GM12865 (cell line): ENCODE measurements at places on chromosomes 2 and 18.
A peak's percentile ranks its signal among the peaks of the same experiment; 100 is the strongest.

DNA sequence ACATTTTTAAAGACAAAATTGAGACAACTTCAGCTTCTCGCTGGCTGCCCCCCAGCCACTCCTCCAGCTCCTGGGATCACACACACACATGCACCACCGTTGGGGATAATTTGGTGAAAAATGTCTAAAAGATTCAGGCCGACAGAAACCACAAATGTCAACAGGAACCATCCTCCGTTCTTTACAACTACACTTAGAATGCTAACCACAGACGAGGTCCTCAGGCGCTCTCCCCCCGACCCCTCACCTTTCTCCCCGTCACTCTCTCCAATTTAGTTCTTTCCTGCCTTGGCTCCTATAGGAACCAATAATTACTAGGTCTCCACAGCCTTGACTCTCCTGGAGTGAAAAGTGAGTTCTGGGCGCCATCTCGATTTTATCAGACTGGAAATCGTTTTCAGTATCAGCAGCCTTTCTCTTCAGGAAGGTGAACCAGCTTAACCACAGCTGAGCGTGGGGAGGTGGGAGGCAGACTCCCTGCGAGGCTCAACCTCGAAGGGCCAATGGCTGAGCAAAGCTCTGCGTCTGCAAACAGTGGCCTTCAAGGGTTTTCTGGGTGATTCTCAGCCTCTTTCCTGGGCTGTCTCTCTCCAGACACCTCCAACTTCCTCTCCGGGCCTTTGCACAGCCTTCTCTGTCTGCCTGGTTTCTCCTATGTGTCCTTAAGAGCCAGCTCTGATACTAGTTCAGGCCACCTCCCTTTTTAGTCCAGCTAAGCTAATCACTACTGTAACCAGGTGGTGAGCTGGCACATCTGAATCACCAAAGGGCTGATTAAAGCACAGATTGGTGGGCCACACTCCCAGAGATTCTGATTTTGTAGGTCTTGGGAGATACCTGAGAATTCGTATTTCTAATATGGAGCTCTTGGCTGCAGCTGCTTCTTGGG, 115.7 kb upstream of the COPS8 start:
- no peak for DNase-seq

DNA sequence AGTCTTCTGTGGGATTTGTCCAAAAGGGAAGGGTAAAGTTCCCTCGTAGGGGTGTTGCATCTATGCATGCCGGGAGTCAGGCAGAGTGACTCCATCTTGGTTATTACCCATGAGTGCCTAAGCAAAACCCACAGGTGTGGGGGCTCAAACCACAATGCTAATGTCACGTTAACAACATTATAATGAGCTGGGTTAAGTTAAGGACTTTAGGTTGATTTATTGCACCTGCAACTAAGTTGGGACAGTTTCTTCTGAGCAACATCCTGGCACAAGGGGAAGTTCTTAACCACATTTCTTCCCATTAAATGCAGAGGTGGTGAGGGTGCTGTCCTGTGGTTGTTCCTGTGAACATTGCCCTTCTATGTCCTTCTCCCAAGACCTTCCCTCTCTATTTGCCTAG, 1596.8 kb upstream of the SLC39A10 start:
- no peak for DNase-seq

- no peak for DNase-seq
Measured at GRCh38 chr2:232887171-232887850, 17.2 kb downstream of the SNORC start.

DNA sequence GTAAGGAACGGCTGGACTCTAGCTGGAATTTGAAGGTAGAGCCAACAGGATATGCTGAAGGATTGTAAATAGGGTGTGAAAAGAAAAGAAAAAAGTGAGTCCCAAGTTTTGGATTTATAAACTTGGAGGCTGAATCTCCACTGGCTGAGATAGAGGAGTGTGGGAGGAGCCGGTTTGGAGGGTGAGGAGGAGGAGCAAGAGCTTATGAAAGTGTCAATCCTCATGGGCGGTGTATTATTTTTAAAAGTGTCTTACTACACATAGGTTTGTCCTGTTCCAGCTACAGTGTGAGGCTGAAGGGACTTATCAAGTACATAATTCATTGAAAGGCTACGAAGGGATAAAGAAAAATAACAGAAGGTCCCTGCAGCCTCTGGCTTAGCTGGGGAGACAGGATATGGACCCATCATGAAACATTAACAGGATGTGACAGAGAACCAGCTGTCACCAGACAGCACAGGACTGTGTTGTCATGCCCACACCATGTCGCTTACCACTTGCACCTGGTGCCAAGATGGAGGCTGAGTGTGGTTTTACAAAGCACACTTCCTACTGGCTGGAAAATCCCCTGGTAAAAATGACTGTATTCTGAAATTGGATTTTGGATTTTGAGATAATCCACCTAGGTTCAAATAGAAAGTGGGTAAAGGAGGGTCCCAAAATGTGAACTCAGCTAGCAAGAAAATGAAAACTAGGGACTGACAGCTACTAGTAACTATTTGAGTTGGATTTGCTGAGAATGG, 2.5 kb upstream of the MREG start:
- peak; percentile 95 for DNase-seq

DNA sequence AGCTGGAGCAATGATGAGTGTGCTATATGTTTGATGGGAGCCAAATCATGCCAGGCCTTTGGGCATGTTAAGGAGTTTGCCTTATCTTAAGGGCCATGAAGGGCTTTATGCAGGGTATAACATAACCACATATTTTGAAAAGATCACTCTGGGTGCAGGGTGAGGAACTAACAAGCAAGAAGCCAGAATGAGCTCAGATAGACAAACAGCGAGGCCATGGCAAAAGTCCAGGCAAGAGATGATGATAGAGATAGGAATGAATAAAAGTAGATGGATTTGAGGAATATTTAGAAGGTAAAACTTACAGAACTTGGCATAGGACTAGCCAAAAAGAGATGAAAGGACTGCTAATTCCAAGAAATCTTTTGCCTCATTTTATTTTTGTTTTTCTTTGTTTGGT, 6.7 kb downstream of the GALNT3 start:
- no peak for DNase-seq

- DNase-seq: no peak
Measured at GRCh38 chr2:172370821-172371455, 56.4 kb upstream of the ITGA6 start.

DNA sequence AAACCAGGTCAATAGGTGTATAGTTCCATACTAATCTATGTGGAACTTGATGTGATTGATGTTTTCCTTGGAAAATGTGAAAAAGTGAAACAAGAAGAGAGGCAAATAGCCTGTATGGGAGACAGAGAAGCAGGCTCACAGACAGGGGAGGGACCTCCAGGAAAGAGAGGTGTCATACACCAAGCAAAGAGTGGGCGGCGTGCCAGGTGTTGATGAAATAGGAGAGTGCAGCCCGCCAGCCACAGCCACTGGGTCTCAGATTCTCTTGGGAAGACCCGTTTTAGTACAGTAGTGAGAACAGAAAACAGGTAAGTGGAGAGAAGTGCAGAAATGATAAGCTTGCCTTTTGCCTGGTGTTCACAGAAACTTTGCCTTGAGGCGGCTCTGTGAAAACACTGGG, 301.9 kb downstream of the ZNF407 start:
- no peak for DNase-seq
